ENCODE measurements at places on chromosomes 2 and 18.

GRCh38 chr2:172843902-172844715 is 108.5 kb downstream of the RAPGEF4 start:
- DNase-seq, result no peak

- no peak for DNase-seq
These were observed 466.9 kb upstream of the HNRNPA3 start for GRCh38 chr2:176745543-176746200.

- DNase-seq, result no peak
These were observed 10.4 kb downstream of the IL36A start for GRCh38 chr2:113015655-113016054.

DNA sequence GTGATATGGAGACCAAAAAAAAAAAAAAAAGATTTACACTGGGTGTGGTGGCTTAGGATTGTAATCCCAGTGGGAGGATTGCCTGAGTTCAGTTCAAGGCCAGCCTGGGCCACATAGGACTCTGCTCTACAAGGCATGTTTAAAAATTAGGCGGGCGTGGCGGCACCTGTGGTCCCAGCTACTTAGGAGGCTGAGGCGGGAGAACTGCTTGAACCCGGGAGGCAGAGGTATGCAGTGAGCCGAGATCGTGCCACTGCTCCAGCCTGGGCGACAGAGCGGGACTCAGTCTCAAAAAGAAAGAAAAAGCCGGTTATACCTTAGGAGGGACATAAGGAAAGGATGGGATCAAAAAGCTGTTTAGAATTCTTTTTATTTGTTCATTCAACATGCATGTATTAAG is 707 bp upstream of the SPDYA start:
- DNase-seq, result no peak

GRCh38 chr2:203580844-203581243 is 45.7 kb upstream of the RAPH1 start:
- DNase-seq, result no peak

DNA sequence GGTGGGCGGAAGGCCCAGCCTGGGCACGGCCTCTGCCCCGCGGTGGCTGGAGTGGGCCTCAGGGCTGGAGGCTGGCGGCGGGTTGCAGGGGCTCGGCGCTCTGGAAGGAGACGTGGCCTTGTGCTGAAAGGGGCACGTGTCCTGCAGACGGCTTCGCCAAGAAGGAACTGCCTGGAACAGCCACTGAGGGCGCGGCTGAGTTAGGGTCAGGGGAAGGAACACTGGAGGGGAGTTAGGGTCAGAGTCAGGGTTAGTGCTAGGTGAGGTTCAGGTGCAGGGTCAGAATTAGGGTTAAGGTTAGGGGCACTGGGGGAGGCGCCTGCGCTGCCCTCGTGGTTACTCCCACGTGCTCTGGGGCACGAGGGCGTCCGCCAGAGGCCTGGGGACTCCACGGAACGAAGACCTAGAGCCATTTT is 933 bp upstream of the ADNP2 start:
- DNase-seq, result no peak

- DNase-seq, result no peak
These were observed 5.8 kb downstream of the NEURL3 start for GRCh38 chr2:96499061-96499960.

DNA sequence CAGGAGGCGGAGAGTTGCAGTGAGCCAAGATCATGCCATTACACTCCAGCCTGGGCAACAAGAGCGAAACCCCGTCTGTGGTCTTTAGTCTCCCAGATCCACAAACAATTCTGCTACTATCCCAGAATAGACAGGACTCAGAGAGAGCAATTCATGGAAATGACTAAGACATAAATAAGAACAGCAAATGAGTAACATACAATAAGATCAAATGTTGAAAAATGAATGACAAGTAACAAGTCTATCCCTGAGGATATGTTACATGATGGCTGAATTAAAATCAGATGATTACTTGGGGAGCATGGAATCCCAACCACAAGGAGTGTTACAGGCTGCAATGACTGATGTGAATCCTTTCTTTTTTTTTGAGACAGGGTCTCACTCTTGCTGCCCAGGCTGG is 10.3 kb downstream of the ARL5A start:
- no peak for DNase-seq

GRCh38 chr2:28626891-28627421 is 124.7 kb upstream of the PPP1CB start:
- no peak for DNase-seq

- no peak for DNase-seq
These were observed 59.8 kb upstream of the LYPD6B start for GRCh38 chr2:148978706-148979105.

DNA sequence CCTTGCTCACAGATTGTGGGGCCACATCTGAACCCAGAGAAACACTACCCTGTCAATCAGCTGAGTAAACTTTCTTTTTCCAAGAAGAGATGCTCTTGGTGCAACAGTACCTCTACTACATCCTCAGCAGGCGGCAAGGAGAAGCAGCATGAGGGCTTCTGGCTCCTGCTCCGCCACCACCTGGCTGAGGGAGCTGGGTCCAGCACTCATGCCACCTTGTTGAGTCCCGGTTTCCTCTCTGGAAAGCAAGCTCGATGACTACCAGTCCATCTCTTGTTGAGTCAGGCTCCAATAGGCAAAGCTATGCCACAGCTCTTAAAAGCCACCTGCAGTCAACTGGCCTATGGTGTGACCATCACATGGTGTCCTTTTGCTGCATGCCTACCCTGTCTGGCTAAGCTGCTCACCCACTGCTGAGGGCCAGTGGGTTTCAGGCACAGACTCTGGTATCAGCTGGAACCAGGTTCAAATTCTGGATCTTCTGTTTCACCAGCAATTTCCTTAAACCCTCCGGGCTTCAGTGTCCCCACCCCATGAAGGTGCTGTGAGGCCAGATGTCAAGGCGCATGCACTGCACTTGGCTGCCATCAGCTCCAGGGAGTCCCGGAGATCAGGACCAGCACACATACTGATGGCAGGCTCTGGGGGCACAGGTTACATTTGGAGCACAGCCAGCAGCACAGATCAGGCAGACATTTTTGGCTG is 42.5 kb upstream of the ACAA2 start:
- no peak for DNase-seq

DNA sequence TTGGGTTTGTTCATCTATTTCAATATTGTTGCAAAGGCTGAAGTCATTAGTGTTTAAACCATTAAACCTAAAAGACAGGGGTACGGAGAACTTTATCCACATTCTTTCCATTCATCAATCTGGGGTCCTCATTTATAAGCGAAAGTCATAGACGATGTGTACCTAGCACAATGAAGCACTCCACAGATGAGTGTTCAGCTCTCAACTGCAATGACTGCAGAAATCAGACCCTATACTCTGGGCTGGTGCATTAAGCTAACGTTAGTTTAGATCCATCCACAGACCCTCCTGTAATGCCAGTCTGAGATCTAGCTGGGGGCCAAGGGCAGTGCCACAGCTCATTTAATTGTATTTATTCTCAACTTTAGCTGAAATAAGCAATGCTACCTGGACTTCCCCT is 155.2 kb downstream of the AFF3 start:
- DNase-seq, result peak; percentile 11

- no peak for DNase-seq
These were observed 406.6 kb upstream of the KCNJ3 start for GRCh38 chr2:154291927-154292326.
